ENCODE measurements at places on chromosomes 1 and 21.

DNA sequence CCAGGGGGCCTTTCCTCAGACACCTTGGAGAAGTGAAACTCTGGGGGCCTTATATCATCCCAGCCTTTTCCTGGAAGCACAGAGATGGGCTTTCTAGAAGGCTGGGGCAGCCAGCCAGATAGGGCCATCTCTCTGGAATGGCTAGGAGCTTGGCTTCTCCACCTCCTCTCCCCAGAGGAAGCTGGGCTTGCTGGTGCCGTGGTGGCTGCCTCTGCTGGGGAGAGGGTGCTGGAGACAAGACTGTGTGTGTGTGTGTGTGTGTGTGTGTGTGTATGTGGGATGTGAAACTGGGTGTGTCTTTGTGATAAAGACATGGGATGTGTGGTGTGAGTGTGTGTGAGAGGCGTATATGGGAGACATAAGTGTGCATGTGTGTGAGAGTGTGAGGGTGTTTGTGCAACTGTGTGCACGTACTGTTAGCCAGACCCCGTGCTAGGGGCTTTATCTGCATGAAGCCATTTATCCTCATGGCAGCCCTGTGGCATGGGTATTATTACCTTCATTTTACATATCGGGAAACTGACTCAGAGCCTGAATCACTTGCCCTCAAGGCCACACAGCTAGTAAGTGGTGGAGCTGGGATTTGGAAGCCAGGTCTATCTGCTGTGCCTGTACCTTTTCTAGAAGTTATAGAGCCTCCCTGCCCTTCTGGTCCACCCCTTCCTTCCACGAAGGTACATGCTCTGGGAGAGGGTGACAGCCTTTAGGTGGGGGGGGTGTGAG lies 44.2 kb downstream of the PTPRU start:
- no peak for DNase-seq

- DNase-seq, result no peak
Measured at GRCh38 chr1:23561076-23561812, 1.9 kb upstream of the ID3 start.

DNA sequence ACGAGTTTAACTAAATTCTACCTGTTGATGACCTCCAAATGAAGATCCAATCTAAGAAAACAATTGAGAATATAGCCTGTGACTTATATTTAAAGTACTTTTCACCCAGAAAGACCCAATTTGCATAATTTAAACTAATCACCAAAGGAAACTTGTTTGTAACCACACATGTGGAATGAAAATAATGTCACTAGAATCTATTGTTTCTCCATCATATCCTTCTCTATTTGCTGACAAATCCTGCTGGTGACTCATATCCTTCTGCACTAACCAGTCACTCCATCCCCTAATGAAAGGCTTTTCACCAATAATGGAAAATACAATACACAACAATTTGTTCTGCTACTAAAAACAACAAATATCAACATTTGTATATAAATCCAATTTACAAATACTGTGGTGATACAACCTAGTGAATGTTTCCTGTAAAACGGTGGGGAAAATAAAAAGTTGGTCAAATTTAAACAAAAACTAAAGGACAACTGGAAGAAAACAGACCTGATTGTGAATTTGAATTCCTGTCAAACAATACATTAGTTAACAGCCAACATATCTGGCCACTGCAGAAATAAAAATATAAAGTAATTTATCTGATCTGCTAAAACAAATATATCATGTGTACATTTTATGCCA lies 6.5 kb downstream of the PTP4A2 start:
- no peak for DNase-seq

- no peak for DNase-seq
Measured at GRCh38 chr1:154599658-154600057, 8.3 kb downstream of the ADAR start.

DNA sequence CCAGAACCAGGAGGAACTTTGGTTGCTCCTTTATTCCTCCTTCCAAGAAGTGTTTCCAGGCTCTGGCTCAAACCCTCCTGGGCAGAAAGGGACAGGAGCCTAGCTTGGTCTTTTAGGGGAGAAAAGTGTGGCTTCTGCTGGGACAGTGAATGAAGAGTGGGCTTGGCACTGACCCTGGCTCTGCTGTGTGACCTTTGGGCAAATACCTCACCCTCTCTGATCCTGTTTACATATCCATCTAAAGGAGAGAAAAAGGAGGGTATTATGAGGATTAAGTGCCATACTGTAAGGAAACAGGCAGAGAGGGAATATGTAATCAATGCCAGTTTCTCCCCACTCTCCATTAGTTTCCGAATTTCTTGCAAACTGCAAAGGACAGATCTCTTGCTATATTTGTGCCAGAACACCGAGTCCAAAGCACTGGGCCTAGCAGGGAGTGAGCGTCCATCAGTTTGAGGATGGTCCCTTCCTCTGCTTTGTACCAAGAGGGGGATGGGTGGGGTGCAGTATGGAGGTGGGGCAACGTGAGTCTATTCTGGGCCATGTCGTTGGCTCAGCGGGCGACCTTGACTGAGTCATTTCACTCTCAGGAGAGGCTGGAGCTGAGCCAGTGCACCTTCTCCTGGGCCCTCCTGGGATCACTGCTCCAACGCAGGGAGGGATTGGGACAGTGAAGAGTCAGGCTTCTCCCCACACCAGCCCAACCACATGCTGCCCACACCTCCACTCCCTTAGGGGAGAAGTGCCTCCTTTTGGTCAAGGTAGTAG lies 38.4 kb downstream of the IGSF21 start:
- no peak for DNase-seq

DNA sequence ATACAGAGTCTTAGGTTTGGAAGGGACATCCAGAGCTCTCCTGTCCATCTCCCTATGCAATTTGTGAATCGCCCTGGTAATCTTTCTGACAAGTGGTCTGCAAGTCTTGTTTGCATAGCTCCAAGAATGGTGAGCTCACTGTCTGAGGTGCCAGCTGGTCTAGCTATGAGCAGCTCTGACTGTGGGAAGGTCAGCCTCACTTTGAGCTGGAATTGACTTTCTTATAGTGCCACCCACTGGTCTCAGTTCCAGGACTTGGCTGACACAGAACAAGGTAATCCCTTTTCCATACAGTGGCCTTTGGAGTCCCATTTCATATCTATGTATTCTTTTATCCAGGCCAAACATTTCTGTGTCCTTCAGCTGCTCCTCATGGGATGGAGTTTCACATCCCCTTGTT lies 95.6 kb upstream of the C8B start:
- peak; percentile 4 for DNase-seq
